CD8-positive, alpha-beta memory T cell (primary cell): ENCODE measurements at places on chromosomes 7 and 10.

DNA sequence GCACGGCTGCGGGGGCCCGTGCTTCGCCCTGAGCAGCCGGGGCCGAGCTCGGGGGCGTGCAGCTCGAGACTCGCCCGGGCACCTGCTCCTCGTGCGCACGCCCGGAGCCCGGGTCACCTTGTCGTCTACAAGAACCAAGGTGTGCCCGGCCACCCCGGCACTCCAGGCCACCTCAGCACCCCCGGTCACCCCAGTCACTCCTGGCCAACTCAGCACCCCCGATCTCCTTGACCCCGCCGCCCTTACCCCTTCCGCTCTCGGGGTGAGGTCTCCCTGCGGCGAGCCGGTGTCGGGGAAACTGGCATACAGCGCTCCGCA, 268 bp upstream of the IGFBP3 start:
- DNase-seq = no peak

DNA sequence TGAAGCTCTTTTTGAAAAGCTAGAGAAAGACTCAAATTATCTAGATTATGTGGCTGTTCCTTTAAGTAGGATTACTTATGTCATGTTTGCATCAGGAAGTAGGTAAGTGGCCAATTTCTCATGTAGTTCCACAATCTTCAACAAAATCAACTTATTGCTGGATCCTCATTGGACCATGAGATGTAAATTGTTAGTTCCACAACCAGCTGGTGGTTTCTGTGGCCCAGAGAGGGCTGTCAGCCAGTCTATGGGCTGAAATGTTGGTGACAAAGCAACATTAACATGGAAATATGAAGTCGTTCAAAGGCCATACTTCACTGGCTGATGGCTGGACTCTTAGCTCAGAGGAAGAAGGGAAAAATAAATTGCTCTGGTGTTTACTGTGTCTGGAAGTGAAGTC, 157.9 kb downstream of the PLXDC2 start:
- DNase-seq = no peak

DNA sequence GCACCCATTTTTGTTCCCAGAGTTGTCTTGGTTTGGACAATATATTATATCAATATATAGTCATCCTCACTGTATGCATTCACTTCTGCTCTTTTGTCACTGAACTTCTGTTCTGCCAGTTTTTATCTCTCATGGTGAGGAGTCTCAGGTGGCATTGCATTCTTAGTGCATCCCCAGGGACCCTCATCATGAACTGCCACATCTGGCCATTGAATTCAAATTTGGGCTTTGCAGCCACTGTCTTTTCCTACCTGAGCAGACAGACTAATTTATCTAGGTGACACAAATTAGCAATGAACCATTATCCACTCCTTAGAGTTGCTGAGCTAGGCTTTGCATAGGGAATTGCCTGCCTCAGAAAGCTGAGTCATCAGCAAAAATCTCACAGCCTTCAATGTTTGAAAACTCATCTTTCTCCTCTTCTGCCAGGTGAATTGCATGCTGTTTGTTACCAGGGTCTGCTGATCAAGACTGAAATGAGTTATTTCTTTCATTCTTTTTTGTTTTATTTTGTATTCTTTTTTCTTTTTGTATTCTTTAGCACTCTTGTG, 316.8 kb upstream of the MTPN start:
- no peak for DNase-seq

DNA sequence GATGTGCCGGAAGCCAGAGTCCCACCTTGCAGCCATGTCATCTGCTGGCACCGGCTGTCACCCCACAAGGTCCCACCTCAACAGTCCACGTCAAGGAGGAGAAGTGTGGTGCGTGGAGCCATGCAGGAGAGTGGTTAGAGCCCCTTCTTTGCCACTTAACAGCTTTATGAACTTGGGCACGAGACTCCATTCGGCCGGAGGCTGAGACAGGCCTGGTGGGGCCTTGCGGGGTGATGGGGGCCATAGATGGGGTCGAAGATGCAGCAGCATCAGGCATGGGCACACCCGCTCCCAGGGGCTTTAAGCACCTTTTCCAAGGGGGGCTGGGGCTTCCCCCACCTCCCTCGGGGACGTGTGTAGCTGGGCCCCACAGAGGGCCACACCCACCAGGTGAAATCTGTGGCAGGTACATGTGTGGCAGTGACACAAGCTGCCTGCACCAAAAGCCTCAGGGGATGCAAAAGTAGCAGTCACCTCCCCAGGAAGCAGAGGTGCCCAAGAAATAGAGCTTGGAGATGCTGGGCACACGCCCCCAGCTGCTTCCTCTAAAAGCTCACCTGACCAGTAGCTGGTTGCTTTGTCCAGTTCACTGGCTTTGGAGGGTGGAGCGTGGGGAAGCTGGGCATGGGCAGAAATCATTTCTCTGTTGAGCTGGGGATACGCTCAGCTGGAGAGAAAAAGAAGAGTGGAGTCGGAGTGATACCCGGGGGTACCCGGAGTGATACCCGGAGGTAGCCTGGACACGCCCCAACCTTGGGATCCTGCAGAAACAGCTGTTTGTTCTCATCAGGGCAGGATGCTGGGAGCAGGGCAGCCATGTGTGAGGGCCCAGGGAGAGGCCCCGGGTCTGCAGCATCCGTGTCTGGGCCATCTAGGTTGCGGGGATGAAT, 199.8 kb downstream of the EBF3 start:
- no peak for DNase-seq

DNA sequence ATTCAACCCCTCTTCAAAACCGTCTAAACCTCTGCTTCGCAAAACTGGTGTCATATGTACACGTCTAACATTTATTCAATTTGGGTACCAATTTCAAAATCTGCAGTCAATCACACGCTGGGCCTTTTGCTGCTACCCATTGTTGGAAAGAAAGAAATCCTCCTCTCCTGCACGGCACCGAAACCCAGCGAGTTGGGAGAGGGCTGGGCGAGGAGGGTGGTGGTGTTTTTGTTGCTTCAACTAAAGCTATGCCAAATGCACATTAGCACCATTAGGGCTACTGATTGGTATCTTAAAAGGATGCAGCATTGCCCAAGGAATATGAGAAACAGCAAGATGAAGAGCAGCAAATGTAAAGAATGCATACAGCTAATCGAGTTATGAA, 7.8 kb downstream of the EBF3 start:
- DNase-seq = no peak

DNA sequence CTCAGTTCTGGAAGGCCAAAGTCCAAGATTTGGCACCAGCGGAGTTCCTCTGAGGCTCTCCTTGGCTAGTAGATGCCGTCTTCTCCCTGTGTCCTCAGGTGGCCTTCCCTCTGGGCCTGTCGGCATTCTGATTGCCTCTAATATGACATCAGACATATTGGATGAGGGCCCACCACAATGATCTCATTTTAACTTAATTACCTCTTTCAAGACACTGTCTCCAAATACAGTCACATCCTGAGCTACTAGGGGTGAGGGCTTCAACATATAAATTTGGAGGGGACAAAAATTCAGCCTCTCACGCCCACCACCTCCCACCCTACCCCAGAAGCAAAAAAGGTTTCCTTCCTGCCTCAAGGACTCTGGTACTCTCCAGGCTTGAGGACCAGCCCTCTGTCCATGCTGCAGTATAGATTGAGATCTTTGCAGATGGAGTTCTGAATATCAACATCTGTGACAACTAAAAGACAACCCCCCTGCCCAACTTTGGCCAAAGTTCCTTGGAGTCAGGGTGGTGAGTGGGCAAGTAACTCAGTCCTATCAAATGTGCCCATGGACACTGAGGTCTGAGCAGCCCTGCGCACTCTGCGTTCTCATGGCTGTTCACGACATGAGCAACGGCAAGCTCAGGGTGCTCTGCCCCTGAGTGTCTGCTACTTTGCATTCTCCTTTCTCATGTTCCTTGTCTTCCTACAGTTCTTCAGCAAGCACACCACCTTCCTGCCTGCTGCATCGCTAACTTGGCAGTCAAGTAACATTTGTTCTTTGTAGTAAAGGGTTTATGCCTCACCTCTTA, 11.5 kb downstream of the TMEM176B start:
- no peak for DNase-seq

- no peak for DNase-seq
Measured at GRCh38 chr10:7435674-7436073, 24.8 kb upstream of the SFMBT2 start.
